Mesothelial cell of epicardium (in vitro differentiated cells): ENCODE measurements at places on chromosomes 13 and 19.

DNA sequence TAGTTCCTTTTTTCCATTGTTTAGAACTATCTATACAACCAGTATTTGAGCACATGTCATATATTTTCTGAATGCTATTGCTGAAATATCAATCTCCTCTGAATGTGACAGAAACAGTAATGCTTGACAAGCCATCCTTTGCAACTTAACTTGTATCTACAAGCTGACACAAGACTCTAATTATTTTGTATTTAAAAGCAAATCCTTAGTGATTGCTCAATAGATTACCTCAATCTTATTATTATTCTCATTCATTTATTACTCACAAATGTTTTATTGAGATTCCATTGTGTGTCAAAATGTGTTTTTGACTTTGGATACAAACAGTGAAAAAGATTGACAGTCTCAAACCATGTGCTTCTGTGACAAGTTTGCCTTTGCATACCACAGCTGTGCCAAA is 787.8 kb upstream of the PRR20A start:
- no peak for DNase-seq

GRCh38 chr13:99303863-99304521 is 3.2 kb downstream of the GPR183 start:
- DNase-seq = no peak

- no peak for DNase-seq
Observed at GRCh38 chr19:19304186-19304965, 15.9 kb downstream of the SUGP1 start.

GRCh38 chr13:72864142-72865011 is 82.4 kb downstream of the PIBF1 start:
- DNase-seq = no peak

GRCh38 chr13:26980099-26981031 is 191.2 kb downstream of the USP12 start:
- DNase-seq = no peak

- DNase-seq = no peak
Observed at GRCh38 chr19:48190885-48191284, 20.4 kb downstream of the ZSWIM9 start.
